Adrenal gland (tissue), 19 donors: ENCODE measurements at places on chromosomes 3 and 15. TPM values are rescaled to one million over a fixed set of nuclear protein-coding genes. Genes with fewer than 3 reads are reported as not detected.

DNA sequence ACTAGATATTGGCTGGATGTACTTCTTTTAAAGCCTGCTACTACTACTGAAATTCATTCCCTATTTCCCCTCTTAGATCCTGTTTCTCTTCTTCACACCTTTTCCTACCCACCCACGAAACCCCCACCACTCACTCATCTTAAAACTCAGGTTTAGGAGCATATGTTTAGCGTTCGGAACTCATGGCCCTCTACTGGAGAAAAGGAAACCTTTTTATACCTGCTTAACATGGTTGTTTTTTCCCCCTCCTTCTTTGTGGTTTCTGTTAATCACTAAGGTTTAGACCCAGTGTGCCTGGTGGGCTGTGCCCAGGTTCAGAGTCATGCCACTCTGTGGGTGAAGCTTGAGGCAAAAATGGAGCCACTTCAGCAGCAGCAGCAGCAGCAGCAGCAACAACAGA, 2.6 kb downstream of the ARID3B start:
- no peak for DNase-seq
- H3K27me3 ChIP-seq: no peaks in the 10 kb centered on the region
- H3K4me1 ChIP-seq: peaks cover 13% of the 10 kb centered on the region
- no peak overlapping the region for H3K27ac ChIP-seq
- H3K36me3 ChIP-seq: no peaks in the 10 kb centered on the region
- no peak overlapping the region for H3K4me3 ChIP-seq

Gene IQCF5
- not detected for total RNA-seq

DNA sequence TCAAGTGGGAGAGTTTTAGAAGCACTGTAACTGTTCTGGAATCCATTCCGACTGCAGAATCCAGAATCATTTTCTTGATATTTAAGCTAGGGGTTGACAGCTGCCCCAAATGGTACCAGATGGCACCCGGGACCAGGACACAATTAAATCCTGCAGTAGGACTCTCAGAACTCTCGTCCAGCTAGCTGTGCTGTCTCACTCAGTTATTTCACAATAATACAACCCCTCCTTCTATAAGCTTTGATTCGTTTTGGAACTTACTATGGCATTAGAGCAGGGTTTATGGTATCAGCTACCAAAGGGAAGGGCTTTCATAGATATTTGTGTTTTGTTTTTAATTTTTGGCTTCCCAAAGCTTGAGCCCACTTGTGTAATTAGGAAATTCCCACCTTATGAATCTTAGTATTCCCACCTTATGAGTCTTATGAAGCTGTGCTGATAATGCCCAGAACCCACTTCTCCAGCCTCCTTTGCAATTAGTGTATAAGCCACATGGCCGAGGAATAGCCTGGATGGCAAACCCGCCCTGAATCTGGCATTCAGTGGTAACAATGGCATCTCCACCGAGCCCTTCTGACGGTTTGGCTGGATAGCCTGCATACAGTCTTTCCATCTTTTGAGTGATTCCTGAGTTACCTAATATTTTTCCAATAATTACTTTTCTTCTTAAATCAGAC, 120.1 kb downstream of the UACA start:
- no peak for DNase-seq
- no peak overlapping the region for H3K27ac ChIP-seq
- no peaks in the 10 kb centered on the region for H3K4me1 ChIP-seq

GRCh38 chr15:32861174-32861573, 143.4 kb downstream of the GREM1 start:
- H3K4me1 ChIP-seq: no peaks in the 10 kb centered on the region
- no peak for DNase-seq
- no peak overlapping the region for H3K4me3 ChIP-seq
- no peaks in the 10 kb centered on the region for H3K36me3 ChIP-seq
- H3K27ac ChIP-seq: peak overlapping the region; percentile 81
- no peaks in the 10 kb centered on the region for H3K27me3 ChIP-seq

Gene ZNF502
- total RNA-seq: 8.8 TPM

Gene NOX5
- total RNA-seq: 0.50 TPM

- H3K27ac ChIP-seq: no peak overlapping the region
- H3K36me3 ChIP-seq: no peaks in the 10 kb centered on the region
- H3K4me1 ChIP-seq: no peaks in the 10 kb centered on the region
These were observed 54.4 kb downstream of the CD47 start for GRCh38 chr3:108036401-108036800.

Gene GOLGA6D
- total RNA-seq: not detected

DNA sequence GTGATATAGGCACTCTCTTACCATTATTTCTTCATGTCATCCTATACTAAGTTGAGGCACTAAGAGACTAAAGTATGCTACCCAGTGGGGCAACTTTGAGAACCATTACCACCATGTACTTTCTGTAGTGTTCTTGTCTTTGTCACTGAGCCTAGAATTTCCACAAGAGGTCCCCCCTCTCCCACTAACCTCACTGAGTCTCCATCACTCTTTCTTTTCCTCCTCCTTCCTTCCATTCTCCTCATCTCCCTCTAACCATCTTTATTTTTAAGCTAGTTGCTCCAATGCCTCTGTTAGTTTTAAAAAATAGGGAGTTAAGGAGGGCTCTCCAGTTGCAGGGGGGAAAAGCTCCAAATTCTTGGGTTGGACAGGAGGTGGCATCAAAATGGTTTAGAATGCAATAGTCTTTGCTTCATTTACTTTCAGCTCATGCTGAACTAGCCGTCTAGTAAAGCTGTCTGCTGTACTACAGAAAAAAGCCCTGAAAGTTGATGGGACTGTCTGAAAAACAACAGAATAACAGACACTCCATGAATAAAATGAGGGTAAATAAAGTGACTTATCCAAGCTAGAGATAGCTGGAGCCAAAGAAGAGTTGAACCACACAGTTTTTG, 85.1 kb upstream of the MYRIP start:
- no peaks in the 10 kb centered on the region for H3K4me1 ChIP-seq
- no peak overlapping the region for H3K27ac ChIP-seq
- H3K36me3 ChIP-seq: no peaks in the 10 kb centered on the region

DNA sequence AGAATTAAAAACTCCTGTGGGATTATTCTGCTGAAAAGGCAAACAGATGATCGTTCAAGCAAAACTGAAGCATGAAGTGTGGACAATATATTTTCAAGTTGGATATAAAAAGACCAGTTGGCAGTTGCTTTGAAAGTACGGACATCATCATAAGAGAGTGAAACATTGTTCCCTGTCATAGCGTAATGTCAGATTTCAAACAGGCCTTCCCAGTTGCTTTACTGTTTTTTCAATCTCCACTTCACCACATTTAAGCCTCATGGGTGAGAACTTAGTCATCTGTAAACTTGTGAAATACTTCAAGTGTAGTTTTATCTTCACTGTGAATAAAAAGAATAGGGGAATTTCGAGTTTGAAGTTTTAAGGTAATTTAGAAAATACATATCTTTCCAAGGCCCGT, 435.1 kb upstream of the CNTN3 start:
- no peak overlapping the region for H3K27ac ChIP-seq
- H3K36me3 ChIP-seq: no peaks in the 10 kb centered on the region
- DNase-seq: no peak

- no peak overlapping the region for H3K27ac ChIP-seq
- no peak overlapping the region for H3K4me3 ChIP-seq
- DNase-seq: no peak
- no peaks in the 10 kb centered on the region for H3K36me3 ChIP-seq
These were observed 25.9 kb downstream of the MELTF start for GRCh38 chr3:197003461-197004385.

GRCh38 chr3:113279686-113280085, 68.3 kb downstream of the BOC start:
- H3K27ac ChIP-seq: no peak overlapping the region
- no peaks in the 10 kb centered on the region for H3K36me3 ChIP-seq
- no peaks in the 10 kb centered on the region for H3K27me3 ChIP-seq
- no peak for DNase-seq

DNA sequence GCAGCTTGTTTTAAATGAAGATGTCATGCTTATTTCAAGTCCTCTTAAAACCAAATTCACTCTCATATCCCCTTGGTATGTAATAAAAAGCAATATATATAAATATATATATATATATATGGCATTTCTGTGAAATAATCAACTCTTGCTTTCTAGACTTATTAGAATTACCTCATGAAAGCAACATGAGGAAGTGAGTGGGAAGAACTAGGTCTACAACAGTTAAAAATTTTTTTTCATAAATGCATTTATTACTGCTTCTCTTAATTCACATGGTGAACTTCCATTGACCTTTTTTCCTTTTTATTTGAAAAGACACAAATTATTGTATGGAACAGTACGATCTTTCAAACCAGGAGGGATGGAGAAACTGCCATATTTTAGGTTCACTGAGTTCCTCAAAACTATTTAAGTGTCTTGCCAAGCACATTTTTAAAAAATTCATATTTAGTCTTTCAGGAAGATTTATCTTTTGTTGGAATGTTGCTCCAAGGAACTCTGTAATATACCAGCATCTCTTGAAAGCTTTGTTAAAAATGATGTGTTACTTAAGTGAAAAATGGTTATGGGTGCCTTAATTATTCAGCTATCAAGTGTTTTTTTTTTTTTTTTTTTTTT, 185.2 kb downstream of the GHSR start:
- H3K27ac ChIP-seq: no peak overlapping the region
- DNase-seq: no peak
- H3K27me3 ChIP-seq: no peaks in the 10 kb centered on the region
- no peak overlapping the region for H3K4me3 ChIP-seq

GRCh38 chr15:39472621-39473297, 108.1 kb upstream of the THBS1 start:
- H3K27me3 ChIP-seq: no peaks in the 10 kb centered on the region
- H3K27ac ChIP-seq: peak overlapping the region; percentile 35
- peak overlapping the region; percentile 3 for H3K4me3 ChIP-seq

DNA sequence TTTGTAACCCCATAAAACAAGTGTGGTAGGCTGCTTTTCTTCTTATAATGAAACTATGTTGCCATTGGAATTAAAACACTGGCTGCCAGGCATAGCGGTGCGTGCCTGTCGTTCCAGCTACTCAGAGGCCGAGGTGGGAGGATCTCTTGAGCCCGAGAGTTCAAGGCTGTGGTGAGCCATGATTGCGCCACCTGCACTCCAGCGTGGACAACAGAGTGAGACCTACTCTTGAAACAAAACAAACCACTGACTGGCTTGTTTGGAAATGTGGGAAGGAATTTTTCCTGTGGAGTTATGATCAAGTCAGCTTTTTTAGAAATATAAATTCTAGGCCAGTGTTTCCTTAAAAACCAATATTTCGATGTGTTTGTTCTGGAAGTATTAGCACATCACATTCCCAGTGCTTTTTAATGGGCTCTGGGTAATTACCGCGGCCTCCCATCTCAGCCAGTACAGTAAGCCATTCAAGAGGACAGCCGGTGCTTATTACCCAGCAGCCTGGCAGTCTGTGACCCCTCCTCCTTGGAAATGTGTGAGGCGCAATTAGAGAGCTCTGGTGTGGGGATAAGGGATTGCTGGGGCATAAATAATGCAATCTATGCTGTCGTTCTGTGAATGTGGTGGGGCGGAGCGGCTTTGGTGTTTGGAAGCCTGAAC, 58.3 kb upstream of the TRAK1 start:
- H3K27ac ChIP-seq: peak overlapping the region; percentile 80
- H3K27me3 ChIP-seq: no peaks in the 10 kb centered on the region
- no peak overlapping the region for H3K4me3 ChIP-seq
- peaks cover 41% of the 10 kb centered on the region for H3K4me1 ChIP-seq
- no peaks in the 10 kb centered on the region for H3K36me3 ChIP-seq

GRCh38 chr15:71228403-71228802, 113.1 kb downstream of the THSD4 start:
- H3K4me1 ChIP-seq: no peaks in the 10 kb centered on the region
- H3K27me3 ChIP-seq: no peaks in the 10 kb centered on the region
- H3K27ac ChIP-seq: no peak overlapping the region

Gene SERF2
- 1,590 TPM for total RNA-seq

DNA sequence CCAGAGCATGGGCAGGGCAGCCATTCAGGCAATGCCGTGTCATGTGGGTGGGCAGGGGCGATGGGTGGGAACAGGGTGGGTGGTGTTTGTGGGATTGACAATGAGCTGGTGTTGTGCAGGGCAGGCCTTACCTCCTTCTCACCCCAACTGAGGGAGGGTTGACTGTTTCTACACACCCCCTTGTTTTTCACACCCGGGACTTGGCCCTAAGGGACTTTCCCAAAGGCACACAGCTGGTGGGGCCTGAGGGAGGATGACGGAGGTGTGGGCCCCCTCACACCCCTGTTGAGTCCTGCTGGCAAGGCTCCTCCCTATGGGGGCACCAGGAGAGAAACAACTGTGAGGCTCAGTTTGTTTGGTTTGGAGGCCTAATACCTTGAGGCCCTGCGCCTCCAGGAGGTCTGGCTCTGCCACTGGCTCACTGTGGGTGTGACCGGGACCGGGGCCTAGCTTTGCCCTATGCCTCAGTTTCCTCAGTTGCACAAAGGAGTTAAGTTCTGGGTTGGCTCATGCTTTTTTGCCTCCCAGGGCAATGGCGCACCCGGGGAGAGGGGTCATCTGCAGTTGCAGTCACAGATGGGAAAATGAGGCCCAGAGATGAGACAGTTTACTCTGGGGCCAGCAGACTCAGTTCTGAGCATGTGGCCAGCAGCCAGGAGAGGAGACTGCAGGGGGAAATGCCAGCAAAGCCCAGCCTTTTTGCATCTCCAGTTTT, 5.1 kb upstream of the DNAH1 start:
- H3K4me1 ChIP-seq: no peaks in the 10 kb centered on the region
- H3K4me3 ChIP-seq: no peak overlapping the region
- H3K36me3 ChIP-seq: no peaks in the 10 kb centered on the region
- H3K27me3 ChIP-seq: no peaks in the 10 kb centered on the region

Gene CALML4
- 5.3 TPM for total RNA-seq
